PC-9 (cell line): ENCODE measurements at places on chromosomes 13 and 19.

- DNase-seq = no peak
These were observed 20.2 kb upstream of the PNMA8B start for GRCh38 chr19:46515879-46516350.

- no peak for DNase-seq
These were observed 74.1 kb upstream of the UQCRFS1 start for GRCh38 chr19:29287061-29287460.

GRCh38 chr13:101267656-101268055, 148.7 kb downstream of the NALCN start:
- DNase-seq = no peak

GRCh38 chr19:13526552-13526951, 20.3 kb upstream of the CACNA1A start:
- DNase-seq = no peak

GRCh38 chr13:111115965-111116521, 933 bp downstream of the ARHGEF7 start:
- no peak for DNase-seq

DNA sequence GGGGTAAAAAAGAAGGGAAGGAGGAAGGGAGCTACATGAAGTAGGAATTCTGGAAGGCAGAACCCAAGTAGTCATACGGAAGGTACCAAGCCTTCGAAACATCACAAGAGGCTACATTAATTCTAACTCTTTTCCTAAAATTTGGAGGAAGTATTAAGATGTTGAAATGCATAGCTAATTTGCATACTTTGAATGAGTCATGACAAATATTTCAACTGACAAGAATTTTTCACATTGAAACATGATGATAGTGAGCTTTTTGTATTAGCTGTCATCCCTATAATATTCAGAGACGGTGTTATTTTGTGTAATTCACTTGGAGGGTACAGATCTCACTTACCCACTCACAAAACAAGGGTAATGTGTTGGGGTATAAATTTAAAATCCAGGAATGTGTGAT, 9.1 kb upstream of the ACOD1 start:
- DNase-seq = no peak

DNA sequence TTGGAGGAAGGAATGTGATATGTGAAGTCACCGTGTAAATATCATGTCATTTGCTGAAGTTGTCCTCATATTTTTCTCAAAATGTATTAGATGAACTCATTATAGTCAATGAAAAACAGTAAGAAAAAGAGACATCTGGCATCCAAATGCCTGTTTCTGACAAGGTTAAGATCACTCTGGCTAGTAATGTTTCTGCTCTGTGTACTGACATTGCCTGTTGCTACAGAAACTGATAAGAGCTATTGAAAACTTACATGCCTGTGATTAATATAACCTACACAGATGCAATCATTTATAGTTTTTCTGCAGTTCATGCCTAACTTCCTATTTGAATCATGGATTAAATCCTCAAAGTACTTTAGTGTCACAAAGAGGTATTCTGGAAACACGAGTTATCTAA, 249.8 kb downstream of the NBEA start:
- DNase-seq = no peak

DNA sequence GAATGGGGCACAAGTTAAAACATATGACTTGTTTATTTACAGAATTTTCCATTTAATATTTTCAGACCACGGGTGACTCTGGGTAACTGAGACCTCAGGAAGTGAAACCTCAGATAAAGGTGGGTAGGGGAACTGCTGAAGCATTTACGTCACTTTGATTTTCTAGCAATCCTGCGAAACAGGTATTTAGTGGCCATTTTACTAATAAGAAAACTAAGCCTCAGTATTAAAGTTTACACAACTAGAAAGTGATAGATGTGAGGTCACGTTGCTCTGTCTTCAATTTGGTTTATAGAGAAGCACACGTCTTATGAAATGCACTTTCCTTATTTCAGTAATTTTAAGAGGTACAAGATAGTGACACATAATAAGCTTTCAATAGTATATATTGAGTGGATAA, 402.8 kb downstream of the FGF9 start:
- DNase-seq = no peak

- DNase-seq = no peak
These were observed 346.4 kb downstream of the FGF9 start for GRCh38 chr13:22017226-22017625.

DNA sequence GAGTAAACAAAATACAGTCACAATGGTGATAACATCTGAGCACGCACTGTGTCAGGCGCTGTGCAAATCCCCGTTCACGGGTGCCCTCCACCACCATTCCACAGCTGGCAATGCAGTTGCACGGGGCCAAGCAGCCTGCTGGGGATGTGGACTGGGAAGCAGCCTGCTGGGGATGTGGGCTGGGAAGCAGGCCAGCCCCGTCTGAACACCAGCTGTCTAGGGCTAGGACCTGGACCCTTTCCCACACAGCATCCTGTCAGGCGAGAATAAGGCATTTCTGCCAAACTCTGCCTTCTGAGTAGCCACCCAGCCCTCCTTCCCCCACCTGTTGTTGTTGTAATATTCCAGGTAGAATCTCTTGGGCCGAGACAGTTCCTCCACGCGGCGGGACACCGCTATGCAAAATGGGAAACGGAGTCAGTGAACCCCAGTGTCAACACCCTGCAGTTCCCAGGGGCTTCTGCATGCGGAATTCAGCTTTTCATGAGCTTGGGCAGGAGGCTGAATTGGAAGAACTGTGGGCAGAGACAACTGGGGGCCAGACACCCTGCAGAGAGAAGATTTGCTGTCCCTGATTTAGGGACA, 27.8 kb upstream of the MIER2 start:
- DNase-seq = no peak

DNA sequence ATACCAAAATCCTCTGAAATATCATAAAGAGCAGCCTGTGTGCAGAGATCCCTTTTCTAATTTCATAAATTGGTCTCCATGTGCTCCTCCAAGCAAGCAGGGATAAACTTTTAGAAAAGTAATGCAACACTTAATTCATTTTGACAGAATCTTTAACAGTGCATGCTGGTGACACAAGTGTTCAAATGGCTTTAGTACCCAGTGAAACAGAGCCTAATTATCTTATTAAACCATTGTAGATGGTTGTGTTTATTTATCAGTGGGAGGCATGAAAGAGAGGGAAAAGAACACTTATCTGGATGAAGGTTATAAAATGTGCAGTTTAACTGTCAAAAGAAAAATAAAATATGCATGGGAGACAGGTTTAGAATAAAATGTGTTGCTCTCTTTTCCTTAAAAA, 945.0 kb upstream of the PCDH20 start:
- DNase-seq = no peak

- DNase-seq = no peak
These were observed 79.9 kb downstream of the RNASEH2B start for GRCh38 chr13:50989476-50989875.

- no peak for DNase-seq
These were observed 11.7 kb downstream of the ATP7B start for GRCh38 chr13:51999510-51999911.

DNA sequence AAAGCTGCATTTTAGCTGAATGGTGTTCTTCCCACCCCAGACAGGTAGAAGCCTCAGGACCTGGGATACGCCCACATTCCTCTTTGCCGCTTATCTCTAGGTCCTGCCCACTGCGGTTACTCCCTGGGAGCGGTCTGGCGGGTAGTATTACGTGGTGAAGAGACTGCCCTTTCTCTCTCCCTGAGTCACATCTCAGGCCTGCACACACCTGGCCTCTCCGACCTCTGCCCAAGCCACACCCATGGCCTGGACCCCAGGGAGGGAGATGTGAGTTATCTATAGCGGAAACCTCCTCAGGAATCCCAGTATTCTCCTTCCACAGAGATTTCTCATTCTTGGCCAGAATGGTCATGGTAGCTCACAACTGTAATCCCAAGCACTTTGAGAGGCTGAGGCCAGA, 17.3 kb downstream of the RHPN2 start:
- peak; percentile 96 for DNase-seq

DNA sequence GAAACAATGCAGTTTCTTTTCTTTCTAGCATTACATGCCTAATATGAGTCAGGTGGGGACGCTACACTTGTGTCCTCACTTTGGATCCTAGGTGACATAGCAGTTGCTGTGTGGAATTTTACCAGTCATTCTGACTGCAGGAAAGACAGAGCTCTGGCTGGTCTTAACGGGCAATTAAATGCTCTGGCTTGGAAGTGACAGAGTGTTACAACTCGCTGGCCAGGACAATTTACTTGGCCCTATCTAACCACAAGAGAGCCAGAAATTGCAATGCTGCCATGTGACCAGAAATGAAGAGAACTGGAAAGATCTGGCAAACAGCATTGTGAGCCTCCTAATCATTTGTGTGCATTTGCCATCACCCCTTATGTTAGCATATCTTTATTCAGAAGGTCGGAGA, 351.1 kb downstream of the DCT start:
- no peak for DNase-seq

DNA sequence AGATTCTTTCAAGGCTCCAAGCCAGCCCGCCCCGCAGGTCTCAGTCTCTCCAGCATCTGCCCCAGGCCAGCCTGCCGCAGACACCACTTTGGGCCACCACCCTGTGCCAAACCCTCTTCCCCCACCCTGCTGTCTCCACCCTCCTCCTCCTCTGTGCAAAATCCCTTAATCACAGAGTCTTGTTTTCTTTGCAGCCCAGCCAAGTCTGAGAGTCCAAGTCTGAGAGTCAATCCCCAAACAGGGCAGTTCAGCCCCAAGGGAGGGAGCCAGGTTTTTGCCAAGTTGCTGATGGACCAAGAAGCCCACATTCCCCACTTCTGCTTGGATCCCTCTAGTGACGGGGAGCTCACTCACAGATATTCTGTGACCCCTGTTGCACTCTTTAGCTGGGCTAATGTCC, 3.1 kb downstream of the ADAMTS10 start:
- no peak for DNase-seq

- no peak for DNase-seq
These were observed 146.9 kb downstream of the LMO7 start for GRCh38 chr13:75782985-75783384.

DNA sequence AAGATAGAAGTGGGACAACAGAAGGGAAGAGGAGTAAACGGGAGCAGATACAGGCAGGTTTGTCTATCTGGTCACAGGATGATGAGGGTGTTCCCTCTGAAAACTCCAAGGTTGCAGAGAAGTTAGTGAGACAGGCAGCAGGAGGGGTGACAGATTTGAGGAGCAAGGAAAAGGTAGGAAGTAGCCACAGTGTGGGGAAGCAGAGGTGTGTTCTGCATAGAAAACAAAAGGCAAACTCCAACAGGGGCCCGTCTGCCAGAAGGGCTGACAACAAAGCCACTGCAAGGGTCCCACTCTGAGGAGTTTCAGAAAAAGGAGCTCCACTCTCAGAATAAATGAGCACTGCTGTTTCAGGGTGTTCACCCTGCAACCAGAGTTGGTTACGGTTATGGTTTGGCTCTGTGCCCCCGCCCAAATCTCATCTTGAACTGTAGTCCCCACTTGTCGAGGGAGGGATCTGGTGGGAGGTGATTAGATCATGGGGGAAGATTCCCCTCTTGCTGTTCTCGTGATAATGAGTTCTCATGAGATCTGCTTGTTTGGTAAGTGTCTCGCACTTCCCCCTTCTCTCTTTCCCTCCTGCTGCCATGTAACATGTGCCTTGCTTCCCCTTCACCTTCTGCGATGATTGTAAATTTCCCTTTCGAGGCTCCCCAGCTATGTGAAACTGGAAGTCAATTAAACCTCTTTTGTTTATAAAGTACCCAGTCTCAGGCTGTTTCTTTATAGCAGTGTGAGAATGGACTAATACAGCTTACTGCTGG, 32.1 kb downstream of the SMAD9 start:
- no peak for DNase-seq

DNA sequence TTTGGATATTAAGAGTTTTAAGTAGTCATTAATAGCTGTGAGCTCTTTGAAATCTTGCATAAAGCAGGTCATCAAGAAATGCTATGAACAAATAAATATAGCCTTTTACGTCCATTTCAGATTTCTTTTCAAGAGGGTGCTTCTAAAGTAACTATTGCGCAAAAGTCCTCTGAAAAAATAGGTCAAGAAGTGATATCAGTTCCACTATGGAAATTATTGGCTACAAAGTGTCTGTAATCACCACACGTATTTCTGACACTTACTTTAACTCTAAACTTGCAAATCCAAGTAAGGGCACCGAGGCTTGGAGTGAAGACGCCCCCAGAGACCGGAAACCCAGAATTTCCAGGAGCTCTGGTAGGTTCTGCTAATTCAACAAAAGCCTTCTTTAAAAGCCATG, 44.9 kb upstream of the STARD13 start:
- DNase-seq = no peak

- peak; percentile 98 for DNase-seq
These were observed 1.7 kb upstream of the PPP1R37 start for GRCh38 chr19:45091031-45091923.

DNA sequence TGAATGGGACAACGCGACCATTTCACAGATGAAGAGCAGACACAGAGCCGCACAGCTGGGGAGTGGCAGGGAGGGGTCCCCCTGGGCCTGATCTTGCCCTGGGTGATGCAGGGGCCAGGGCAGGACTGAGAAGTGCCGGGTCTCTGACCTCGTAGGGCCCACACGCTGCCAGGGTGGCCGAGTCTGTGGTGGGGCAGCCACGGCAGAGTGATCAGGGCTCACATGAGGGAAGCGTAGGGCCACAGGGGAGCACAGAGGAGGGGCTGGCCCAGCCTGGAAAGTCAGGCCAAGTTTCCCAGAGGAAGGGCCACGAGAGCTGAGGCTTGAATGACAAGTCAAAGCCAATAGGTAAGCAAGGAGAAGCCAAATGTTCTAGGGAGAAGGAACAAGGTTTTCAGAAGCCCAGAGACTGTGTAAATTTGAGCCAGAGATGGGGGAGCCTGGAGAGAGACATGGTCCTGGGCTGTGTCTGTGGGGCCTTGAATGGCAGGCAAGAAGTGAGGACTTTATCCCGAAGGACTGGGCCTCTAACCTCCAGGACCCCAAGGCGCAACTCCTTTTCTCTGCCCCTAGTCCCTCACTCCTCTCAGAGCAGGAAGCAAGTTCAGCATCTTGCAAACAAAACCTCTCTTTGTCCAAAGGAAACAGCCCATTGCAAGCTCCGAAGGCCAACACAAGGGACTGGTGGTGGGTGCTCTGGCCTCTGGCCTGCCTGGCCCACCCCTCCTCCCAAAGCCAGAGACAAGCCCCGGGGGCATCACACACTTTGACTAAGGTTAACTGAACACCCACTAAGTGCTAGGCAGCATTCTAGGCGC, 31.7 kb upstream of the FXYD3 start:
- DNase-seq = no peak

DNA sequence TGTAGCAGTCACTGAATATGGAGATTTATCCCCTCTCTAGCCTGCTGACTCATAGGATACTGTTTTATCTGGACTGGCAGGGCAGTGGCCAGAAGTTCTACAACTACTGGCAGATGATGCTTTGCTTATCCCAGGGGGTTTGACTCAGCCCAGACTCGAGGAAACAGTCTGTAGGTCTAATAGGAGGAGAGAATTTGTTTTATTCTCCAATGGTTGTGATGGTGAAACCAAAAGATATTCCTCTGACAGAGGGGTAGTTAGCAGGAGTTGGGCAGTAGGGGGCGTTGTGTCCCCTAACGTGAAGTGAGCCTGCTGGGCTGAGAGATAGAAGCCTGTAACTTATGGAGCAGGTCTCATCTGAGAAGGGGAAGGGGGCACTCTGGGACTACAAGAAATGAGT, 74.9 kb downstream of the WTIP start:
- DNase-seq = peak; percentile 31
